Right renal cortex interstitium (tissue), 3 donors: ENCODE measurements at places on chromosomes 4 and X. TPM values are rescaled to one million over a fixed set of nuclear protein-coding genes. Genes with fewer than 3 reads are reported as not detected.

The DNASE1L1 gene
- 11.4 TPM for polyA plus RNA-seq

GRCh38 chr4:48203819-48204218, 65.8 kb downstream of the TEC start:
- DNase-seq = no peak

- DNase-seq = no peak
Observed at GRCh38 chr4:76673362-76673761, 224.6 kb downstream of the SOWAHB start.

DNA sequence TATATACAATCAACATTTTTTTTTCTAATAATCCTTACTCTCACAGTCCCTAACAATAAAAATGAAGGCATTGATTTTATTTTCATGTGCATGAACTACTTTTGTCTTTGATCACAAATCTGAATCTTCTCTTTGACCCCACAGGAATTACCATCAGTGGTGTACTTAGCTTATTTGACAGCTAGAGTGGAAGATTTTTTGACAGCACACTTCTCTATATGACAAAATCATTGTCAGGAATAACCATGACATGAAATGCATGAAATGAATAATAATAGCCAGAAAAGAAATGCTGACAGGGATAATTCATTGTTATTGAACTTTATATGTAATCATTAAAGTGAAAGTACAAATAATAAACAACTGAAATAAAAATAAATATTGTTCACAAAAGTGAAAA, 604.2 kb downstream of the EPHA5 start:
- no peak for DNase-seq

DNA sequence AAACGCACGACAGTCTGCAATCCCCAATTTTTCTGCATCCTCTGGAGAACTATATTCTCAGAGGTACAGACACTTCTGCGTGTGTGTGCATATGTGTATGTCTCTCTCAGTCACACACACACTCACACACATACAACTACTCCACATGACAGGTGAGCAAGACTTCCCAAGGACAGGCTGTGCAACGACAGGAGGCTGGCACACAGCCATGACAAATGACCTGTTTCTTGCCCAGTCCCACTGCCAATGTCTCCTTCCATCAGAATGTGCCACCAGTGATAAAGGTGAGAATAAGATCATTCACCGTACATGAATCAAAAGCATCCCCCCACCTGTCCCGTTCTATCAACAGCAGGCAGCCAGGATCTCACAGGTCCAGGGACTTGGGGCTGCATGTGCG, 52.4 kb downstream of the PPP2R2C start:
- no peak for DNase-seq

The PRSS12 gene
- 13.2 TPM for polyA plus RNA-seq

The BCOR gene
- 47.3 TPM for polyA plus RNA-seq

- no peak for DNase-seq
Observed at GRCh38 chr4:137735561-137736104, 203.3 kb upstream of the PCDH18 start.

DNA sequence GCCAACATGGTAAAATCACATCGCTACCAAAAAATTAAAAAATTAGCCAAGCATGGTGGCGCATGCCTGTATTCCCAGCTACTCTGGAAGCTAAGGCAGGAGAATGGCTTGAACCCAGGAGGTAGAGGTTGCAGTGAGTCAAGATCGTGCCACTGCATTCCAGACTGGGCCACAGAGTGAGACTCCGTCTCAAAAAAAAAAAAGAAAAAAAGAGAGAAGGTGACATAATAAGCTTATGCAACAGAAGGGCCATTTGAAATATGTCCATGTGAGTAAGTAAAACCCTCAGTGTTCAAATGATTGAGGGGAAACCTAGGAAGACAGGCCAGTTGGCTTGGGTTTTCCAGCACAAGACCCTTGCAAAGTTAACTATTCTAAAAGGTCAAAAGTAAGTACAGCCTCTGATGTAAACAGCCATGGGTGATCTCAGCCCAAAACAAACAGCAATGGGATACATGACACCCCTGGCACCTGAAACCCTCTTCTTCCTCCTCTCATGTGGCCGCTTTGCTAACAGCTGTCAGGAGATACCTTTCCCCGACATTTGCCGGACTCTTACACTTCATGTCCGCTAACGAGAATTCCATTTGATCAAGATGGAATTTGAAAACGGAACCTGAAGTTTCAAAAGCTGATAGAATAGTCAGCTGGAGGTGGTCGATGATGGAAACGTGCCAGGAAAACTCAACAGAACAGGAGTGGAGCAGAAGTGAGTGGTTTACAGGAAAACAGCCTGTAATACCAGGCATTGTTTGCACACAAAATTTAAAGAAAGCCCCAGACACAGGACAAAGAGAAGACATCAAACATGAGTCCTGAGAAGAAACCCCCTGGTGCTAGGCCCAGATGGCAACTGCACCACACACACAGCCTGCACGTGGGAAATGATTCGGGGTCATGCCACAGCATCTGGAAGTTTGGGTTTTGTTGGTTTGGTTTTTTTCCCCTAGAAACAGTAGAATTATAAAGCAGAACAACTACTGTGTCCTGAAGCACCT, 93.0 kb upstream of the STS start:
- no peak for DNase-seq

The GABRE gene
- 4.1 TPM for polyA plus RNA-seq

GRCh38 chrX:72554448-72555140, 18.0 kb downstream of the HDAC8 start:
- DNase-seq = no peak
